CD4-positive, alpha-beta T cell treated with Interleukin-15 for 1 hour (primary cell): ENCODE measurements at places on chromosomes 5 and 9.

- DNase-seq, result no peak
Observed at GRCh38 chr9:136160381-136160841, 41.7 kb upstream of the TMEM250 start.

DNA sequence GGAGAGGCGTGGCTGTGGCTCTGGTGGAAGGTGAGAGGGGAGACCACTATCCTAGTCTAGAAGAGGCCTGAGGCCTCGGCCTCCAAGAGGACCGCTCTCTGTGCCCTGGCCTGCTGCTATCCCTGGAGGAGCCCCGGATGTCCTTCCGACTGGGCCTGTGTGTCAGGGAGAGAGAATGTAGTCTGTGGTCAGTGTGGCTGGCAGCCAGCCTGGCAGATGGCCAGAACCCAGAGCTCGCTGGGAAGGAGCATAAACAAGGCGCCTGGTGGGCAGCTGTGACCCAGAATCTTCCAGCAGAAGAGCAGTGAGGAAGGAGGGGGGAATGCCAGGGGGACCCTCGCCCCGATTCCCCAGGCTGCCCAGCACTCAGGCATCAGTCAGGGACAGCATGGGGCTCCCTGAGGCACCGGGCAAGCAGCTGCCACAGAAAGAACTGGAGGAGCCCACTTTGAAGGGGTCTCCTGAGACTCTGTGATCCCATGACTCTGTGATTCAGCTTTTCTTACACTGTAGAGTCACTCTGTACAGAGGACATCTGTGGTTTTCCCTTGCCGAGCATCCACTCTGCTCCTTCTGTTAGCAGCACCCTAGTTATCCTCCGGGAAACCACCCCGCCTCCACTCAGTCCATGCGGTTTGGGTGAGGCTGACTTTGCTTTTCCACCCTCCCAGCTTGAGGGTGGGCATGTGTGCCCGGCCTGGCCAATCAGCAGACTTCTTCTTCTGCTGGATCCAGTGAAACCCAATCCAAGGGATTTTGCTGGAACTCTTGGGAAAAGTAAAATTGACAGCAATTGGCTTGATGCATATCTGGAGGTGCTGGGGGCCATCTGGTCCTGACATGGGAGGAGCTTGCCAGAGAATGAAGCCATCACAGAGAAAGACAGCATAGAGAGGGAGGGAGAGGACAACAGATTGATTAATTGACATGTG is 46.2 kb upstream of the PWWP2A start:
- no peak for DNase-seq

GRCh38 chr5:169904059-169904458 is 76.2 kb downstream of the INSYN2B start:
- no peak for DNase-seq

GRCh38 chr5:151805414-151806223 is 33.9 kb downstream of the G3BP1 start:
- no peak for DNase-seq

DNA sequence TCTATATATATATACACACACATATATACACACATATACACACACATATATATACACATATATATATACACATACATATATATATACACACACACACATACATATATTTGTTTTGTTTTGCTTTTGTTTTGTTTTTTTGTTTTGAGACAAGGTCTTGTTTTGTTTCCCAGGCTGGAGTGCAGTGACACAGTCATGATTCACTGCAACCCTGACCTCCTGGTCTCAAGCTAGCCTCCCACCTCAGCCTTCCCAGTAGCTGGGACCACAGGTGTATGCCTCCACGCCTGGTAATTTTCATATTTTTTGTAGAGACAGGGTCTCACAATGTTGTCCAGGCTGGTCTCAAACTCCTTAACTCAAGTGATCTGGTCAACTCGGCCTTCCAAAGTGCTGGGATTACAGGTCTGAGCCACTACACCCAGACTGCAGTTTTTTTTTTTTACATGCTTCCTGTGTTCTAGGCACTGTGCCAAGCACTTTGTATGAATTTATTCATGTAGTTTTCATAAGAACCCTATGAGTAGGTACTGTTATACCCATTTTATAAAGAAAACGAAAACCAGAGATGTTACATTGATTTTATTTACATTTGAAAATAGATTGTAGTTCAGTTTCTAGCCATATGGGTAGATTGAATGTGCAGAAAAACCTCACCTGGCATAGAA is 120.7 kb downstream of the PBX3 start:
- DNase-seq, result no peak

- DNase-seq, result no peak
Observed at GRCh38 chr5:180491496-180491895, 2.7 kb upstream of the CNOT6 start.

- DNase-seq, result no peak
Observed at GRCh38 chr5:54471398-54471797, 15.9 kb downstream of the HSPB3 start.

DNA sequence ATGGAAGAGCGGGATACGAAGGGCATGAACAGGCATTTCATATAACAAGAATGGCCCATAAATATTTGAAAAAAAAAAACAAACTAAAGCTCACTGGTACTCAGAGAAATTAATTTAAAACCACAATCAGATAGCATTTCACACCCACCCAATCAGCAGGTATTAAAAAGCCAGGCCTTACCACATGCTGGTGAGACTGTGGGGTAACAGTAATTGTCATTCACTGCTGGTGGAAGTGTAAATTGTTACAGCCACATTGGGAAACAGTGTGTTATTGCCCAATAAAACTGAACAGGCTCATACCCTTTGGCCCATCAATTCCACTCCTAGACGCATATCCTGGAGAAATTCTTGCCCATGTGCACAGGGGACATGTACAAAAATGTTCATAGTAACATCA is 66.0 kb downstream of the PLAC8L1 start:
- no peak for DNase-seq

DNA sequence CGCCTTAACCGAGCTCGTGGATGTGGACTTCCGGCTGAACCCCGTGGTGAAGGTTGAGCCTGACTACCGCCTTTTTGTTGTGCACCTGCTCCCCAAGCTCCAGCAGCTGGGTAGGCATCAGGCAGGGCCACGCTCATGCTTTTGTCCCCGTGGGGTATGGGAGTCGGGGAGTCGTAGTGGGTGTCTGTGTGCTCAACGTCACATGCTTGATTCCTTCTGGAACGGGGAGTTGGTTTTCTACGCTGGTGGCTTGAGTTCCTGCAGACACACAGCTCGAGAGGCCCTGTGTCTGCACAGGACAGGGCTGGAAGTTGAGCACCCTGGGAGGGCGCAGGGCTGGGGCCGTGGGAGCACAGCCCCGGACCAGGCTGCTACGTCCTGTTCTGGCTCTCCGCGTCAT is 8.0 kb downstream of the CEP72 start:
- peak; percentile 9 for DNase-seq
